Activated CD8-positive, alpha-beta memory T cell treated with anti-CD3 and anti-CD28 coated beads, Interleukin-2, amount 10 ng/mL, durations not matched to agents 7 days and 5 days (primary cell): ENCODE measurements at places on chromosomes 16 and 17. TPM values are rescaled to one million over a fixed set of nuclear protein-coding genes. Genes with fewer than 3 reads are reported as not detected.

Gene CPHXL2
- total RNA-seq, result not detected

Gene KRT12
- total RNA-seq, result not detected

Gene KRT14
- not detected for total RNA-seq

Gene TMEM114
- not detected for total RNA-seq

Gene NDEL1
- total RNA-seq, result 58.8 TPM

Gene ALDH3A1
- total RNA-seq, result 0.14 TPM

Gene HOXB7
- total RNA-seq, result 1.7 TPM

Gene WFDC1
- total RNA-seq, result not detected

Gene RDM1
- total RNA-seq, result 18.5 TPM

Gene EPN3
- not detected for total RNA-seq

Gene HOXB9
- total RNA-seq, result 8.4 TPM

Gene IGSF6
- total RNA-seq, result not detected

Gene OR3A3
- not detected for total RNA-seq

Gene DNAH17
- total RNA-seq, result not detected

Gene PRRT2
- 0.85 TPM for total RNA-seq

Gene KRTAP1-5
- not detected for total RNA-seq

Gene SOST
- not detected for total RNA-seq

Gene CFDP1
- total RNA-seq, result 31.4 TPM

Gene COA3
- total RNA-seq, result 43.7 TPM

Gene NPIPA8
- total RNA-seq, result 12.4 TPM

Gene SMIM36
- total RNA-seq, result not detected

Gene NPIPB12
- total RNA-seq, result 139 TPM

Gene ANKFN1
- total RNA-seq, result not detected

Gene RANGRF
- total RNA-seq, result 53.8 TPM

Gene NPIPB2
- 22.9 TPM for total RNA-seq

Gene SRCIN1
- total RNA-seq, result 0.30 TPM

Gene MYOCD
- total RNA-seq, result not detected

Gene PRDM7
- not detected for total RNA-seq

Gene CFAP119
- 4.1 TPM for total RNA-seq

Gene PARN
- 44.6 TPM for total RNA-seq

Gene DPEP3
- not detected for total RNA-seq

Gene SLFN11
- 73.3 TPM for total RNA-seq

Gene TEX14
- total RNA-seq, result 0.28 TPM

Gene HBA1
- total RNA-seq, result not detected

Gene GJC1
- 3.7 TPM for total RNA-seq
